ENCODE measurements at places on chromosomes 4 and X. TPM values are rescaled to one million over a fixed set of nuclear protein-coding genes. Genes with fewer than 3 reads are reported as not detected.

Gene DMP1
- not detected for total RNA-seq

Gene RIPPLY1
- total RNA-seq, result not detected

Gene COL4A5
- total RNA-seq, result 80.7 TPM

Gene BBS12
- total RNA-seq, result 3.1 TPM

Gene NKX1-1
- not detected for total RNA-seq

Gene HPGDS
- total RNA-seq, result not detected

Gene IL15
- 5.5 TPM for total RNA-seq

Gene CXCL11
- total RNA-seq, result 2.2 TPM

Gene NDP
- 0.48 TPM for total RNA-seq

Gene CYBB
- total RNA-seq, result under 0.01 TPM

Gene NUP62CL
- 3.1 TPM for total RNA-seq

Gene LINC00632
- total RNA-seq, result under 0.01 TPM

Gene PAGE2B
- total RNA-seq, result not detected

Gene SSX2
- total RNA-seq, result not detected

Gene SLC34A2
- 0.21 TPM for total RNA-seq

All from tracheal epithelial cell (primary cell).